Caco-2 (cell line): ENCODE measurements at places on chromosomes 16 and 17. TPM values are rescaled to one million over a fixed set of nuclear protein-coding genes. Genes with fewer than 3 reads are reported as not detected.

SRCIN1 gene
- 23.6 and 25.8 TPM in 2 replicates for total RNA-seq

SDK2 gene
- 0.09 and 0.14 TPM in 2 replicates for total RNA-seq

ALDH3A2 gene
- total RNA-seq = 71.9 and 84.0 TPM in 2 replicates

ZNF48 gene
- 12.8 and 13.4 TPM in 2 replicates for total RNA-seq

TEKT5 gene
- total RNA-seq = not detected in 2 replicates

ZPBP2 gene
- not detected in 2 replicates for total RNA-seq

WFDC1 gene
- total RNA-seq = not detected in 2 replicates

PRAC1 gene
- not detected in 2 replicates for total RNA-seq

NPTX1 gene
- total RNA-seq = 0.57 and 1.5 TPM in 2 replicates

SLFN12 gene
- not detected in 2 replicates for total RNA-seq

NGFR gene
- 1.6 and 1.7 TPM in 2 replicates for total RNA-seq

CACNG1 gene
- total RNA-seq = not detected in 2 replicates
